NCI-H226 (cell line): ENCODE measurements at places on chromosomes 4 and X.

GRCh38 chrX:48814722-48815121 is 11.6 kb upstream of the ERAS start:
- no peak for DNase-seq

DNA sequence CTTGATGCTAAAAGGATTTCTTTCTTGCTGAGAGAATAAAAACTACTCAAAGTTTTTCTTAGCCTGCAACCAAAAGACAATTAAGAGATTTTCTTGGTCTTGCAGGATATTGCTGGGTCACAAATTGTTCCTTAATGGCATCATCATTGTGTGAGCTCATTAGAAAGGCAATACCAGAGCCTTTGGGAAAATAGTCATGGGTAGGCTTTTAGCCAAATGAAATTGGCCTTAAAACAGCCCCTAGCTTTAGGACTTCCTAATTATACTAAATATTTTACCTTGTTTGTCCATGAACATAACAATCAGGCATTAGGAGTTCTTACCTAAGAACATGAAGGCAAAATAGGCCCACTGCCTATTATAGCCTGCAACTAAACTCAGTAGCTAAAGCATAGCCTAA is 10.4 kb upstream of the FAM13A start:
- no peak for DNase-seq

- no peak for DNase-seq
Observed at GRCh38 chrX:114006664-114007063, 577.2 kb upstream of the HTR2C start.

DNA sequence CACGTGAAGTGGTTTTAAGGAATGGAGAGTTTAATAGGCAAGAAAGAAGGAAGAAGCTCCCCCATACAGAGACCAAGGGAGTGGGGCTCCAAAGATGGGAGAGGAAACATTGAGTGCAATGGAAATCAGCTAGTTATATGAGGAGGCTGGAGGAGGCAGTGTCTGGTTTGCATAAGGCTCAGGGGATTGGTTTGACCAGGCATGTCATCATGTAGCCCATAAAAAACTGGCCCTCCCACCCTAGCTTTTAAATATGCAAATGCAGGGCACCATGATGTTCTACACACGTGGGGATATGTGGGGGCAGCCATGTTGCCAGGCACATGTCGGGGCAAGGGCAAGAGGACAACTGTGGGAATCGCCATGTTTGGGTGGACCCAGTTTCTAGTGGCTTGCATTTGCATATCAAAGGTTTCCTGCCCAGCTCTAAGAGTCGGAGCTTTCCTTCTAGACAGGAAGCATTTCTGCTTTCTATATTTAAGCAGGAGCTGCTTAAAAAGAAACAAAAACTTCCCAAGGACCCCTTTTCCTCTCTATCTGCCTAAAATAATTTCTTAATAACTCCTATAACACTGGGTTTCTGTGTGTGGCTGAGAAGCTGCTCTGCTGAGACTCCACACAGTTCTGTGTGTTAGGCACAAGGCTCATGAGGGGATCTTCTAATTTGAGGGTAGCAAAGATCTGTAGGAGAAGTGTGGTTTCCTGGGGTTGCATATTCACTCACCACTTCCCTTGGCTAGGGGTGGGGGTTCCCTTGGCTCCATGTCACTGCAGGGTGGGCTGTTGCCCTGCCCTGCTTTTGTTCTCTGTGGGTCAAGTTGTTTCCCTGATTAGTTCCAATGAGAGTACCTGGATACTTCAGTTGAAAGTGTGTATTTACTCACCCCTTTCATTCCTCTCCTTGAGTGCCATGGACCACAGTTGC is 113.5 kb downstream of the VSIG4 start:
- no peak for DNase-seq

GRCh38 chrX:155873188-155873587 is 8.0 kb upstream of the VAMP7 start:
- DNase-seq, result no peak

DNA sequence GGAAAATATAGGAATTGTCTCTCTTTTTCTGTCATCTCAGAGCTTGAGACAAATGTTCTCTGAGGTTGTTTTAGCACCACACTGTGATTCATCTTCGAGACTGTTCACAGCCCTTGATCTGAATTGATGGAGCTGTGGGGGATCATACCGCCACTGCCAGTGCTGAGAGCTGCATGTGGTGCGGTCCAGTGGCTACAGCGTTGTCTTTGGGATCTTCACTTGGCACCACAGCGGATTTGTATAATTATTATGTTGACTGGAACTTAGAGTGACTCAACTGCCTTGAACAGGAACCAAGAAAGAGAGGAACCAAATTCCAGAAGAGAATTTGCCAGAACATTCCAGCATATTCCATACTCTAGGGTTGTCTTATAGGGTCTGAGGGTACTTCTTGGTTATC is 29.1 kb downstream of the TBL1X start:
- no peak for DNase-seq

- DNase-seq, result no peak
Observed at GRCh38 chr4:148214529-148215166, 227.6 kb downstream of the NR3C2 start.
